ENCODE measurements at places on chromosomes 13 and 19. TPM values are rescaled to one million over a fixed set of nuclear protein-coding genes. Genes with fewer than 3 reads are reported as not detected.

SBSN gene
- polyA plus RNA-seq = not detected

ZNF541 gene
- polyA plus RNA-seq = 0.21 TPM

CLEC17A gene
- 0.08 TPM for polyA plus RNA-seq

KCNN4 gene
- 1.5 TPM for polyA plus RNA-seq

PRR36 gene
- 6.2 TPM for polyA plus RNA-seq

HNRNPL gene
- 482 TPM for polyA plus RNA-seq

PIK3R2 gene
- 23.1 TPM for polyA plus RNA-seq

PCDH17 gene
- 18.2 TPM for polyA plus RNA-seq

SHD gene
- 3.2 TPM for polyA plus RNA-seq

WDR88 gene
- 1.8 TPM for polyA plus RNA-seq

KIR3DL3 gene
- not detected for polyA plus RNA-seq

All from right renal pelvis (tissue), 4 donors.